Motor neuron (in vitro differentiated cells): ENCODE measurements at places on chromosomes 5 and 9. TPM values are rescaled to one million over a fixed set of nuclear protein-coding genes. Genes with fewer than 3 reads are reported as not detected.

DNA sequence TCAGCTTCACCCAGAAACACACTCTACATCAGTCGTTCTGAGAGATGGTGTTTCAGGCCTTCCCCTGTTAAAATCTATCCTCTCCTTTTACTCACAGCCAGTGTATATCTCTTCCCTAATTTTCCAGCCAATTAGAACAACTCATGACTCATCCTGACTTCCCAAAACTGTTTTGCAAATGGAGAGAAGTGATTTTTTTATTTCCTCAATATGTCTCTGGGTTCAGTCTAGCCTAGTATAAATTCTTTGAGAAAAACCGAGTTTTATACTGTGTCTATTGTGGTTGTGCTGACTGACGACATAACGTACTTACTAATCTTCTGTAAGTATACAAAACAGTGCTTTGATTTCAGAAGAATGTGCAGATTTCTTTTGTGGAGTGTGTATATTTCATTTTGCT is 28.4 kb upstream of the CAST start:
- no peak for ATAC-seq

- no peak for ATAC-seq
Observed at GRCh38 chr9:136495238-136495800, 12.5 kb upstream of the SEC16A start.

DNA sequence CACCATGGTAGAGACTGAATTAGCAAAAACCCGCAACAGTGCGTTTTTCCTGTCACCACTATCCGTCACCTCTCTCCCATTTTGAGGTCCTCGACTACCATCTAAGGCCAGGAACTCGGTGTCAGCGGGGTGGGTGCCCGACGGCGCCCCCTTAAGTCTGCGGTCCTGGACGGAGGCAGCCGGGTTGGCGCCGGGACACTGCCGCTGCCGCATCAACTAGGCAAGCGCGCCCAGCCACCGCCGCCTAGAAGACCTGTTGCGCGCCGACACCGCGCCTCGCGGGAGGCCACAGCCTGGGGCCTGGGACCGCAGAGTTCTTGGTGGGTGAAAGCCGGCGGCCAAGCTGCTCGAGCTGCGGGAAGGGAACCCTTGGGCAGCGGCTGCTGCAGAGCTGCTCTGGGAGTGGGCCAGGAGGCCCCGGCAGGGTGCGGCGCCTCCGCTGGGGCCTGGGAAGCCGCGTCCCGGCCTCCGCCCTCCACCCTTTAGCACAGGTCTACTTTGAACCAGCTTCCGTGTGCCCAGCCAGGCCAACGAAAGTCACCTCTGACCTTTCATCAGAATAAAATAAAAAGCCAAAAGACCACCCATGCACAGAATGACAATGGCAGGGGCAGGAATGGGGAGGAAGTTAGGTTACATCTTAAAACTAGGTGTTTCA is 3.5 kb downstream of the FOXB2 start:
- no peak for ATAC-seq

DNA sequence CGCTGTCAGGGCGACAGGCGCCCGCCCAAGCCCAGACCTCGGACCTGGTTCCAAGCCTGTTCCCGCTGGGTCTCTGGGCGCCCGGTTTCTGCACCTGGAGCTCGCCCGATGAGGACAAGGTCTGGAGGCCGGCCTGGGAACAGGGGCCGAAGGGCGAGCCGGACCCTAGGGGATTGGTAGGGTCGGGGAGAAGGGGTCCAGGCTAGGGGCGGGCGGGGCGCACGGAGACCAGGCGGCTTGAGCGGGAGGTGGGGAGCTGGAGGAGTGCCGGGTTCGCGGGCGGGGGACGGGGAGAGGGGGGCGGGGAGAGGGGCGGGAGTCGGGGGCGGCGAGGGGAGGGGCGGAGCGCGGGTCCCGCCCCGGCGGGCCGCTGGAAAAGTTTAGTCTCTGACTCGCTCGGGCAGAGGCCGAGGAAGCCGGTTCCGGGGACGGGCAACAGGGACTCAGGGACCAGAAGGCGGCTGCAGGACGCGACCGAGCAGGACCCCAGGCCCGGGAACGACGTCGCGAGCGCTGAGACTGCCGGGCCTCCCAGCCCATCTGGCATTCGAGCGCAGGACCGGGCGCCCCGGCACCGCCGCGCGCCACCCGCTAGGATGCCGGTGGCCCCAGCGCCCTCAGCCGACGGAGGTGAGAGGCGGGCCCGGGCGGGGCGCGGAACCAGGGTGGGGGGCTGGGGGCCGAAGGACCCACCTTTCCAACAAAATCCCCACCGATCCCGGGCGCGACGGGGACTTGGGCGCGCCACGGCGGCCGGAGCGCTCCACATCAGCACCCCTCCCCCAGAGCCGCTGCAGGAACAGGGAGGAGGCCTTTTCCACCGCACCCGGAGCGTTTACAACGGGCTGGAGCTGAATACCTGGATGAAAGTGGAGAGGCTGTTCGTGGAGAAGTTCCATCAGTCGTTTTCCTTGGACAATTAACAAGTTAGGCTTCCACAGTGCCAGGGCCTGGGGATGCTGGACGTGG is at the start of gene S1PR3:
TSS of gene S1PR3 (plus strand) at position 403 of the 969 bp plus-strand sequence. CDS start 9,733 bp downstream, outside the sequence.
- ATAC-seq = peak; percentile 66

DNA sequence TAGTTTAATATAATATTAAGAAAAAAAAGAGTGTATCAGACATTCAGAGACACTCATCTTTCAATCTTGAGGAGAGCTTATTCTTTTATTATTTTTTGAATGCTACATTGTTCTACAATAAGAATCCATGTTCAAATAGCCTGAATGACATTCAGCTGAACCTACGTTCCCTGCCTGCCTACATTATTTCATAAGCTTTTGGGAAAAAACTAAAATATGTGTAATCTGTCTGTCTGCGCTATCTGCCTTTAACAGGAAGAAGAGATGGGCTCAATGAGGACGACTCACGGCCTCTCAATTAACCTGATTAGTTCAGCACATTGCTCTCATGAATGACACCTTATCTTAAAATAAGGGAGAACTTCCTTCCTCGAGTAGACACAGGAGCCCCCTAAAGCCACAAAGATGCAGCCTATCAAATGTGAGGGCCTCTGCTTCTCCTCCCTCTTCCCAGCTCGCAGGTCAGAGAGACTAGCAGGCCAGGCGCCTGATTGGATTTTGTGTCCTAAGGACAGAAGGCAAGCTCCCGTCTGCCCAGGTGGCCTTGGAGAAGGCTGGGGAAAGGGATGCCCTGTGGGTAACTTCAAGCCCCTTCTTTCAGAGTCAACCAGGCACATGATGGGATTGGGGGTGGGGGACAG is 37.8 kb downstream of the EBF1 start:
- peak; percentile 19 for ATAC-seq

DNA sequence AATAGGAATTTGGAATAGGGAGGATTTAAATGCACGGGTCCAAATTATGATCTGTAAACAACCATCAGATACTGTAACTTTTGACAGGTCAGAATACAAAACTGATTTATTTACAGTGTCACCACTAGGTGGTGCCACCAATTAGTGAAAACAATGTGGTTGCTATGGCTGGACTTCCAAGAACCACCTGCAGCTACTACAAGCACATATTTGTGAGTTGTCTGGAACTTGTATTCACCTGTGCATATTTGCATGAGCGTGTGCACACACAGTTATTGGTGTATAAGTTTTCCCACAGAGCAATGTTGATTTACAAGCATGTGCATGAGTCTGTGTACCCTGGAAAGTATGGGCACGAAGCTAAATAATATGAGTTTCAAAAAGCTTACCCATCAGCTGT is 3.0 kb upstream of the HRCT1 start:
- ATAC-seq = no peak

DNA sequence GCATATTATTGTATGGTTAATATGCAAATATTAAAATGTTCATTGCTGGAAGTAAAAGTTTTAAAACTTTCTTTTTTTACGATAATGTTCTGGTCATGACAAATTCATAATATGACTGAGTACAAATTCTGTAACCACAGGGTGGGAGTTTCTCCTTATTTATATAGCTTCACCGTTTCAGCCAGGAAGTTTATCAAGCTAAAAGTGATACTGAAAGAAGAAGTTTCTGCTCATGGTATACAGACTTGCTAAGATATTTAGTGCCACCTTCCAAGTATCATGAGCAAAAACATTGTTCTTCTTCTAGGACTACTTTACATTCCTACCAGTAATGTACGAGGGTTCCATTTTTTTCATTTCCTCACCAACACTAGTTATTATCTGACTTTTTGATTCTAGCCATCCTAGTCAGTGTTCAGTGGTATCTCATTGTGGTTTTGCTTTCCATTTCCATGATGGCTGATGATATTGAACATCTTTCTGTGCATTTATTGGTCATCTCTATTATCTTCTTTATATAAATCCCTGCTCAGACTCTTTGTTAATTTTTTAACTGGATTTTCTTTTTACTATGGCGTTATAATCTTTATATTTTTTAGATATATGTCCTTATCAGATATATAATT is 94.2 kb upstream of the PRRC1 start:
- ATAC-seq = no peak

GRCh38 chr5:129857116-129857515 is 47.1 kb upstream of the CHSY3 start:
- no peak for ATAC-seq

GRCh38 chr5:36089989-36090388 is 23.3 kb upstream of the UGT3A2 start:
- no peak for ATAC-seq

- ATAC-seq = no peak
Observed at GRCh38 chr5:102651466-102651865, 103.6 kb upstream of the PAM start.

GRCh38 chr5:173689737-173690360 is 73.4 kb upstream of the BOD1 start:
- ATAC-seq = peak; percentile 13

DNA sequence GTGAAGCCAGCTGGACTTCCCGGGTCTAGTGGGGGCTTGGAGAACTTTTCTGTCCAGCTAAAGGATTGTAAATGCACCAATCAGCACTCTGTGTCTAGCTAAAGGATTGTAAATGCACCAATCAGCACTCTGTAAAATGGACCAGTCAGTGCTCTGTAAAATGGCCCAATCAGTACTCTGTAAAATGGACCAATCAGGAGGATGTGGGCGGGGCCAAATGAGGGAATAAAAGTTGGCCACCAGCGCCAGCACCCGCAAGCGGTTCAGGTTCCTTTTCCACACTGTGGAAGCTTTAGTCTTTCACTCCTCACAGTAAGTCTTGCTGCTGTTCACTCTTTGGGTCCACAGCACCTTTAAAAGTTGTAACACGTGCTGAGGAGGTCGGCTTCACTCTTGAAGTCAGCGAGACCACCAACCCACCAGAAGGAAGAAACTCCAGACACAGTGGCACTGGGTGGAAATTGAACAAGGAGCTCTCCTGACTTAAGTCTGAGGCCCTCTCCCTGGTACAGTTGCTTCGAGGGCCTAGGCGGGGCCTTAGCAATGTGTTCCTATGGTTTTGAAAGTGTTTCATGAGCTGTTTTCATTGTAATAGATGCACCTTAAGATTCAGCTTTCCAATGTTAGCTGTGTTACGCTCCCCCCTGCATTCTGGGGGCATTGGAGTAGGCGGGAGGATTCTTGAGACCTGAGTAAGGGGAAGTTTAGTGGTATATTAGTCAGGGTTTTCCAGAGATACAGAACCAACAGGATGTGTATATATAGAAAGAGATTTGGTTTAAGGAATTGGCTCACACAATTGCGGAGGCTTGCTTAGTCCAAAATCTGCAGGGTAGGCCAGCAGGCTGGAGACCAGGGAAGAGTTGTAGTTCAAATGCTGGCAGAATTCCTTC is 21.5 kb upstream of the MYO10 start:
- no peak for ATAC-seq

PTGES gene
- total RNA-seq = 4.3 and 11.3 TPM in 2 replicates

PRDM9 gene
- 0.58 TPM in 1 of 2 replicates, not detected in the other for total RNA-seq

PTPRD gene
- 175 and 177 TPM in 2 replicates for total RNA-seq

ACER2 gene
- 2.6 TPM in 2 replicates for total RNA-seq

GALT gene
- total RNA-seq = 21.8 and 25.4 TPM in 2 replicates

DEPDC1B gene
- total RNA-seq = 11.4 and 12.3 TPM in 2 replicates

LTC4S gene
- total RNA-seq = 0.81 and 1.2 TPM in 2 replicates

PCDHGA5 gene
- 0.16 and 0.25 TPM in 2 replicates for total RNA-seq
